ENCODE measurements at places on chromosomes 1 and 21.

GRCh38 chr1:183533617-183534174 is 56.6 kb downstream of the NCF2 start:
- DNase-seq, result no peak

DNA sequence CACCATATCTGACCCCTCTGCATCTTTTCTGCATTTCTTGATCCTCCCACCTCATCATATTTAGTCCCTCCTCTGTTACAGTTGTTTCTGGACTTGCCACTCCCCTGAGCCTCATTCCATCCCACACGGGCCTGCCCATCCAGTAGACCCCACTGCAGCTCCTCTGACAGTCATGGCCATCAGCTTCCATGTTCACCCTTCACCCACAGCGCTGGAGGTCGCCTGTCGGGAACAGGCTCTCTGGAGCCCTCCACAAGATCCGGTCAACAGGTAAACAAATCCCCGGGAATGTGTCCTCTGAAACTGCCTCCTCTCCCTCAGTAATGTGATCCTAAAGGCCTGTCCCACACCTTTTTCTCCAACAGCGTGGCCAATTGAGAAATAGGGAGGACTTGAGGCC is 31.3 kb downstream of the SYF2 start:
- no peak for DNase-seq

- DNase-seq, result no peak
These were observed 183.4 kb downstream of the ZNF281 start for GRCh38 chr1:200226268-200226968.

DNA sequence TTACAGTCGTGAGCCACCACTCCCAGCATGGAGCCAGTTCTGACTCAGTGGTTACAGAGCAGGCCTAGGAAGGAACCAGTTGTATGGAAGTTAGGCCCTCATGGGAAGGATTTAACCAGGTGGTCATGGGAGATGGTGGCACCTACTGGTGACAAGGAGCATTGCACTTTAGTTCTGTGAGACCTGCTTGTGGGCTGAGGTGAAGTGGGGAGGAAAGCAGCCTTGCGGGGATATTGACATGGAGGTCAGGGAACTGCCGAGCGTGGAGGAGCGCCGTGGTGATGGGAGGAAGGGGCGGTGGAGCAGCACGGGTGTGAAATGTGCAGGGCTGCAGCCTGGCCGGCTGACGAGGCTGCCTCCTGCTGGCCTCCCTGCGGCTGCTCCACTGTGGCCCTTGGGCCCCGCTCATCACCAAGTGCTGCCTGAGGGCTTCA is 100.4 kb downstream of the GALNT2 start:
- DNase-seq, result peak; percentile 74

- DNase-seq, result peak; percentile 42
These were observed 62.4 kb upstream of the DIRAS3 start for GRCh38 chr1:68112835-68113243.

GRCh38 chr1:15953294-15953771 is 22.6 kb downstream of the ZBTB17 start:
- DNase-seq, result no peak

GRCh38 chr21:44947111-44947929 is 7.5 kb downstream of the SLX9 start:
- DNase-seq, result peak; percentile 6

GRCh38 chr1:204709021-204709420 is 23.5 kb upstream of the LRRN2 start:
- DNase-seq, result no peak

GRCh38 chr1:178266619-178267066 is 172.7 kb downstream of the RASAL2 start:
- peak; percentile 67 for DNase-seq

DNA sequence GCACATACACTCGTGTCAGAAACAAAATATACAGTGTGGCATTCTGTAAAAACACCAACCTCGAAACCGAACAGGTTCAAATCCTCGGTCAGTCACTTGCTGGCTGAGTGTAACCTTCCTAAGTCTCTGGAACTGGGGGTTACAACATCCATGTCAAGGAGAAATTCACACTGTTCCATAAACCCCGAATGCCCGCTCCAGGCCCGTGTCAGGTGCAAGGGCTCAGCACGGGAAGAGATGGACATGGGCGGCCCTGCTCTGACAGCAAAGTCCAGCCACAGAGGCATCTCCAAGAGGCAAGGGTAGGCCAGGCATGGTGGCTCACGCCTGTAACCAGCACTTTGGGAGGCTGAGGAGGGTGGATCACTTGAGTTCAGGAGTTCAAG is 79.5 kb downstream of the SLC66A1 start:
- no peak for DNase-seq

- DNase-seq, result no peak
These were observed 127.1 kb downstream of the MAST2 start for GRCh38 chr1:45930258-45931150.

GRCh38 chr1:201213926-201214325 is 23.3 kb downstream of the IGFN1 start:
- DNase-seq, result no peak

- DNase-seq, result no peak
These were observed 74.6 kb downstream of the DISP1 start for GRCh38 chr1:222889440-222889839.

DNA sequence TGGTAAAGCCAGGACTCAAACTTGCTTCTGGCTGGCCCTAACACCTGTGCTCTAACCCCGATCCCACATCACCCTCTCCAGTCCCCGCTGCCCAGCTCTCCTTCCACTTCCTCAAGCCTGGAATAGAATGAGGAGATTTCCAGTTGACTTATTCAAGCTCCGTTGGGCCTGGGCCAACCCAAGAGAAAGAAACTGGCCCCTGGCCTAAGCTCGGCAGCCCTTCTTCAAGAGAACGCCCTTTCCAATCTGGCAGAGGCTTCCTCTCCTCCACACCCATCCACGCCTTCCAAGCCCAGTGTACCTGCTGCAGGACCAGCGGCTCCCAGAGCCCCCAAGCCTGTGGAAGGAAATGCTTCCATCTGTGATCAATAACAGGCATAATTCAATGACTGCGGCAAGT is 51.9 kb downstream of the LRRN2 start:
- DNase-seq, result no peak

DNA sequence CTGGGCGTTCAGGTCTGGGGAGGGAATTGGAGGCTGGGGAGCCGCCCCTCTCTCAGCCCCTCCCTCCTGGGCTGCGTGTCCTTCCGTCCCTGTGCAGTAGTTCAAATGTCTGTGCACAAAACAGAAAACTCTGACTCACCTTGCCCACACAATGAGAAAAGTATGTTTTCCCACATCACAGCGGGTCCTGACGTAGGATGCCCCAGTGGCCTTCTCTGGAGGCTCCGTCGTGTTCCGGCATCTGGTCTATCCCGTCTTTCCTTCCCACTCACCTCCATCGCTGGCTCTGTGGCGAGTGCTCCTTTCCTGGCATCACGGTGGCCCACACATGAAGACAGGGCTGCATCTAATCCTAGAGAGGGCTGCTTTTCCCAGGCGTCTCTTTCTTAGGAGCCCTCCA is 224.0 kb downstream of the KAZN start:
- DNase-seq, result no peak

DNA sequence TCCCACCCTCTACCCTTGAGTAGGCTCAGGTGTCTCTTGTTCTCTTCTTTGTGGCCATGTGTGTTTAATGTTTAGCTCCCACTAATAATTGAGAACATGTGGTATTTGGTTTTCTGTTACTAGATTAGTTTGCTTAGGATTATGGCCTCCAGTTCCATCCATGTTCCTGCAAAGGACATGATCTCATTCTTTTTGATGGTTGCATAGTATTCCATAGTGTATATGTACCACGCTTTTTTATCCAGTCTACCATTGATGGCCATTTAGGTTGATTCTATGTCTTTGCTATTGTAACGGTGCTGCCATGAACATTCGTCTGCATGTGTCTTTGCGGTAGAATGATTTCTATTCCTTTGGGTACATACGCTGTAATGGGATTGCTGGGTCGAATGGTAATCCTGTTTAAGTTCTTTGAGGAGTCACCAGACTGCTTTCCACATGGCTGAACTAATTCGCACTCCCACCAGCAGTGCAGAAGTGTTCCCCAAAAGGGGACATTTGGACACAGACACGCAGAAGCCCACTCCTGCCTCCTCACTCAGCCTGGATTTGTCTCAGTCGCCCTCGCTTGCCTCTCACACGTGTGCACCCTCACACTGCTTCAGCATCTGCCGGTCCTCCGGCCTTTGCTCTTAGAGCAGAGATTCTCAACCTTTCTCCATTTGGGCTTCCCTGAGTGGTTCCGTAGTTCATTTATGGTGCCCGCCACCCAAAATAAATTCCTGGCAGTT is 3.7 kb downstream of the MX2 start:
- DNase-seq, result no peak

- DNase-seq, result peak; percentile 90
These were observed 68.5 kb downstream of the GPATCH2 start for GRCh38 chr1:217562229-217562878.

GRCh38 chr1:7922301-7922700 is 18.3 kb downstream of the TNFRSF9 start:
- no peak for DNase-seq

DNA sequence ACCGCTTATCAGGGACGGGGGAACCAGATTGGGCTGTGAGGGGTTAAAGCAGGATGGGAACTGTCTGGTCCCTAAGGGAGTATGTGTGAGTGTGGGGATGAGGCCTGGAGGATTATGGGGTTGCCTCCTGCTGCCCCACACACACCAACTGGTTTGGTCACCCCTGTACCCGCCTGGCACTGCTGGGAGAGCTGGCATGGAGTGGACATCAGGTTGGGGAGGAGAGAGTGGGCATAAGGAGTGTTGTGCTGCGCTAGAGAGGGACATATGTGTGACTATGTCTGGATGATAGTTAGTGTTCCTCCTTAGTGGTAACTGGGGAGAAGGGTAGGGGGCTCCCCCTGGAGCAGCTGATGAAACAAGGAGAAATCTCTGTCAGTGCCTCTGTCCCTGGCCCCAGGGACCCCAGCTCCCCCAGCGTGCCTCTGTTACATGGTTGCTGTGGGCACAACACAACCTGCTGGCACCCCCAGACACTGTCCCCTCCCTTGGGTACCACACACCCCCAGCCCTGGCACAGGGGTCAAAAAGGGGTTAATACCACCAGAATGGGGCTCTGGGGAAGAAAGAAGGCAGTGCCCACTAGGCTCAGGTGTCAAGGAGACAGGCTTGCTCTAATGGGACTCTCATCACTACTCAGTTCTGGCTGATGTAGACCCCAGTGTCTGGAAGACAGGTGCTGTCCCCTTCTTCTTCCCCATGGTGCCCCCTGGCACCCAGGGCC is 1.9 kb downstream of the ZBTB7B start:
- DNase-seq, result no peak

GRCh38 chr1:198300451-198300850 is 143.7 kb downstream of the NEK7 start:
- DNase-seq, result no peak

DNA sequence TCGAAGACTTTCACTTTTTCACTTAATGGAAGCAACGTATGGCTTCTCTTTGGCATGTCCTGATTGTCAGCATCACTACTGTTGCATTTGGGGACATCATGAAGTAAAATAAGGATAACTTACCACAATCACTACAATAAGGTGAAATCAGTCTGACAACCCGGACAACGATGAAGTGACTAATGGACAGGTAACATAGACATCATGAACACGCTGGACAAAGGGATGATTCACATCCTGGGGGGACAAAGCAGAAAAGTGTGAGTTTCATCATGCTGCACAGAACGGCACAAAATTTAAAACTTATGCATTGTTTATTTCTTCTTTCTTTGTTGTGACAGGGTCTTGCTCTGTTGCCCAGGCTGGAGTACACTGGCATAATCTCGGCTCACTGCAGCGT is 53.9 kb downstream of the FH start:
- no peak for DNase-seq

DNA sequence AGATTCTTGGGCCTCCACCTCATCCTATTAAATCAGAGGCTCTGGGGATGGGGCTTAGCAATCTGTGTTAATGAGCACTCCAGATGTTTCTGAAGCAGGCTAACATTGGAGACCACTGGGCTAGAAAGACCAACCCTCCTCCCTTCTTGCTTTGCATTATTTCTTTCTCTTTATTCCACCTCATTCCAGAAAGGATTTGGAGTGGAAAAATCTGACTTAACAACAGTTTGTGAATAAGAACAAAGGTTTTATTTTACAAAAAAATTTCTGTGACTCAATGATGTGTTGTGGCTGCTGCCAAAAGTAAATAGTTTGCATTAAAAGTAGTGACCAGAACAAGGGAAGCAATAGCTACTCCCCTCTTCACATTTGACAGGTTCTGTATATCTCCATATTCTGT is 79.4 kb downstream of the TGFB2 start:
- no peak for DNase-seq

DNA sequence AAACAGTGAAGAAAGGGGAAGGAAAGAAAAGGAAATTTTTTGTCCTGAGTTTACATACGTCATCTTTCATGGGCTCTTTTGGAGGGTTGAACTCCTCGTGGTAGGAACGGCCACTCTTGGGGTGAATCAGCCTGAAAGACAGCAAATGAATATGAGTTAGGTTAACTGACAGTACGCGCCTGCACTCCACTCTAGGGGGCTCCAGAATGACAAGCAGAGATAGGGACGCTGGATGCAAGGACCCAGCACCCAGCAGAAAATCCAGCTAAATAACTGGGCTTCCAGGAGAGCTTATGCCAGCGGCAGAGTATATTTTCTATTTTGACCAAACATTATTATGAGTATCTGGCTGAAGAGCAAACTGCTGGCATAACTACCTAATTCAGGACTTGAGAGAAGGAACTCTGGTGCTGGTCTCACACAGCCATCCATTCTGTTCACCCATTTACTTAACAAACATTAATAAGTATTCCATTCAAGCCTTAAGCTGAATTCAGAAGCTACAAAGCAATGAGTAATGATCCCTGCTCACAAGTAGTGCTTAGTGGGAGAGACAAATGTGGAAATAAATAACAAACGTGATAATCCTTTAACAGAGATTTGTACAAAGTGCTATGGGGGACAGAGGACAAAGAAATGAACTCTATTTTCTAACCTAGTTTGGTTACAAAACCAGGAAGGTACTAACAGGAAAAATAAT is 22.1 kb downstream of the AK2 start:
- DNase-seq, result no peak

DNA sequence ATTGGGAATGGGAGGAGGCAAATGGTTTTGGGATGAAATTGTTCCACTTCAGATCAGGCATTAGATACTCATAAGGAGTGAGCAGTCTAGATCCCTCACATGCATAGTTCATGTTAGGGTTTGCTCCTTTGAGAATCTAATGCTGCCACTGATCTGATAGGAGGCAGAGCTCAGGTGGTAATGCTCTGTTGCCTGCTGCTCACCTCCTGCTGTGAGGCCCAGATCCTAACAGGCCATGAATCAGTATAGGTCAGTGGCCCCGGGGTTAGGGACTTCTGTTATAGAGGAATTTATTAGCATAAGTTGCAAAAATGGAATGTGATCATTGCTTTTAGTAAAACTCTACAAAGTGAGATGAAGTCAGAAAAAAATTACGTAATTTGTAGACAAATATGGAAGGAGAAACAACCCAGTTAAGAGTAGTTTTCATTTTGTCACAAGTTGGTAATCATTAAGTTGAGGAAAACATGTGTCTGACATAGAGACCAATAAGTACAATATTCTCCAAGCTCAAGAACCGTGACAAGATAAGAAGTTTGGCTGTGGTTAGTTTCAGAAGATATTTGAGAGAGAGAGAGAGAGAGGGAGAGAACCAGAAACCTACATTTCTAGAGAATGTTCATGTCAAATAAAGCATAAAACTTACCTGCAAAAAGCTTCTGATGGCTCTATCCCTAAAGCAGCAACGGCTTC is 689.7 kb upstream of the PRMT6 start:
- DNase-seq, result no peak
